ENCODE measurements at places on chromosomes 5 and 9.
A peak's percentile ranks its signal among the peaks of the same experiment; 100 is the strongest.

DNA sequence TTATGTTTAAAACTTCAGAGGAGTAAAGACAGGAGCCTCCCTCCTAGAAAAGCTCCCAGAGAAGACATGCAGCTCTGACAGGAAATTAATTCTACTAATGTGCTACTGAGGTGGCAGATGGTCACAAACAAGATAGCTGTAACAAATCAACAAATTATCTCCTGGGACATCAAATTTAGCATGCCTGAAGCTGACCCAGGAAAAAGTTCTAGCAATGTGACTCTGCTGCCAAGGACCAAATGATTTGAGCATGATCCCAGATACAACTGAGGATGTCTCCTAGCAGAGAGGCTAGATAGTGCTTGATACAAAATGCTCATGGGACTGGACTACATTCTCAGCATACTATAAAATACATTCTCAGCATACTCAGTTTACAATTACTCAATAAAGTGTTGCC lies 413.5 kb upstream of the SMC2 start:
- no peaks in the 10 kb centered on the region for H3K36me3 ChIP-seq
- H3K4me1 ChIP-seq = peaks cover 9% of the 10 kb centered on the region
- H3K4me3 ChIP-seq = no peak overlapping the region
- no peak overlapping the region for H3K27ac ChIP-seq
- DNase-seq = peak; percentile 67
- no peaks in the 10 kb centered on the region for H3K27me3 ChIP-seq

DNA sequence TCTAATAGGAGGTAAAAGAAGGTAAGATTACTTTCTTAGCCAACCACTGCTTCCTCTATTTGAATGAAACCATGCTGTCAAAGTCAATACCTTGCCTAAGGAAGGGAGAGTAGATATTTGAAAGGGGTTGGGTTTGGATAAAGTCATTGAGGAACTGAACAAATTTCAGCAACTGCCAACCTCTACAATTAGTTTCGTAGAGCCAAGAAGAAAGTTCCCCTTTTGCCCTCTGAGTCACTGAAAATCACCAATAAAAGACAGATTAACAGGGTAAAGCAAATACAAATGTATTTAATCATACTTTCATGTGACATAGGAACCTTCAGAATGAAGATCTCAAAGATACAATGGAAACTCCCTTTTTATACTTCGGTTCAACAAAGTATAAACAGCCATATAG lies 615.7 kb downstream of the GABRG2 start:
- H3K4me1 ChIP-seq = peaks cover 3% of the 10 kb centered on the region
- no peak overlapping the region for H3K27ac ChIP-seq
- H3K27me3 ChIP-seq = no peaks in the 10 kb centered on the region
- H3K36me3 ChIP-seq = no peaks in the 10 kb centered on the region

DNA sequence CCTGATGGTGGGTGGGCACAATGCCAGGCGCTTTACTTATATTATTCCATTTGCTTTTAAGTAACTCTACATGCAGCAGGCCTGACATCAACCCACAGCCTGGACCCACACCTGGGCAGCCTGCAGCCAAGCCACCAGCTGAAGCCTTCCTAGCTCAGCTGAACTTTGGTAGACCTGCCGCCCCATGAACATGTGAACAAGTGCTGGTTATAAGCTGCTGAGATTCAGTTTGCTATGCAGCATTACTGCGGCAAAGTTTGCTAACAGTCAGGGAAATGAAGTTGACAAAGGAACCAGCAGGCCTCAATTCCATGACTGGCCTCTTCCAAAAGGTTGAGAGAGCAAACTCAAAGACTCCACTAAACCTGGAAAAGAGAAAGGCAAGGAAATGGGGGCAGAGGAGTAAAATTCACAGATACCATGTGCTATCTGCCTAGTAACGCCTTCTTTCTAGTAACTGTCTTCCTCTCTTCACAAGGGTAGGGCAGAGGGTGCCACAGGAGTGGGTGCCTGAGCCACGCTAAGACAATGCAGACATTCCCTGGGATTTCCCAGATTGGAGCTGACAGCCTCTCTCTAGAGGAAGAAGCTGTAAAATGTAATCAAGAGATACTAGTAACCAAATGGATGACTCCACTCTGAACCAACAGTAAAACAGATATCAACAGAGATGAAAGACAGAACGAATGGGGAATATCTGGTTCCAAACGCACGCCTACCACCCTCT lies 2.9 kb downstream of the BOD1 start:
- H3K36me3 ChIP-seq = peaks cover 48% of the 10 kb centered on the region
- peaks cover 13% of the 10 kb centered on the region for H3K4me1 ChIP-seq
- H3K27me3 ChIP-seq = no peaks in the 10 kb centered on the region
- no peak overlapping the region for H3K4me3 ChIP-seq

DNA sequence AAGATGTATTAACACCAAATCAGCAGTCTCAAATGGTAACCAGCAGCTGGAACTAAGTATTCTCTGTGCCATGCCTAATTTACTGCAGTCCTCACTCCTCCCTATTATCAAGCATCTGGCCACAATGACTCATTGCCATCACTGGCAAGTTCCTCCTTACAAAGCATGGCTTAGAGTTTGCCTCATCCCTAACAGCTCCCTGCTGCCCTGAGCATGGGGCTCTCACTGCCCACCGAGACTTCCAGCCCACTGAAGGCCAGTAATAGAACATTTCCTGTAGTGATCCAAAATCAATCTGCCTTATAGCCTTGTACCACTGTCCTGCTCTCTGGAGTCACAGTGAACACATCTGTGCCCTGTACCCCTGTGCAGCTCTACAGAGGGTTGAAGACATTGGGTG lies 211.9 kb upstream of the TRIM32 start:
- no peaks in the 10 kb centered on the region for H3K27me3 ChIP-seq
- H3K36me3 ChIP-seq = no peaks in the 10 kb centered on the region
- no peak overlapping the region for H3K4me3 ChIP-seq
- peaks cover 32% of the 10 kb centered on the region for H3K4me1 ChIP-seq
- H3K27ac ChIP-seq = no peak overlapping the region

GRCh38 chr5:28473531-28474107 lies 1435.2 kb upstream of the CDH9 start:
- no peaks in the 10 kb centered on the region for H3K27me3 ChIP-seq
- H3K27ac ChIP-seq = no peak overlapping the region
- no peaks in the 10 kb centered on the region for H3K4me1 ChIP-seq
- no peak for DNase-seq
- H3K36me3 ChIP-seq = no peaks in the 10 kb centered on the region

GRCh38 chr5:157864067-157864466 lies 5.1 kb upstream of the CLINT1 start:
- no peak for DNase-seq
- H3K36me3 ChIP-seq = no peaks in the 10 kb centered on the region
- no peaks in the 10 kb centered on the region for H3K27me3 ChIP-seq
- peaks cover 2% of the 10 kb centered on the region for H3K4me1 ChIP-seq
- H3K4me3 ChIP-seq = no peak overlapping the region
- H3K27ac ChIP-seq = no peak overlapping the region

DNA sequence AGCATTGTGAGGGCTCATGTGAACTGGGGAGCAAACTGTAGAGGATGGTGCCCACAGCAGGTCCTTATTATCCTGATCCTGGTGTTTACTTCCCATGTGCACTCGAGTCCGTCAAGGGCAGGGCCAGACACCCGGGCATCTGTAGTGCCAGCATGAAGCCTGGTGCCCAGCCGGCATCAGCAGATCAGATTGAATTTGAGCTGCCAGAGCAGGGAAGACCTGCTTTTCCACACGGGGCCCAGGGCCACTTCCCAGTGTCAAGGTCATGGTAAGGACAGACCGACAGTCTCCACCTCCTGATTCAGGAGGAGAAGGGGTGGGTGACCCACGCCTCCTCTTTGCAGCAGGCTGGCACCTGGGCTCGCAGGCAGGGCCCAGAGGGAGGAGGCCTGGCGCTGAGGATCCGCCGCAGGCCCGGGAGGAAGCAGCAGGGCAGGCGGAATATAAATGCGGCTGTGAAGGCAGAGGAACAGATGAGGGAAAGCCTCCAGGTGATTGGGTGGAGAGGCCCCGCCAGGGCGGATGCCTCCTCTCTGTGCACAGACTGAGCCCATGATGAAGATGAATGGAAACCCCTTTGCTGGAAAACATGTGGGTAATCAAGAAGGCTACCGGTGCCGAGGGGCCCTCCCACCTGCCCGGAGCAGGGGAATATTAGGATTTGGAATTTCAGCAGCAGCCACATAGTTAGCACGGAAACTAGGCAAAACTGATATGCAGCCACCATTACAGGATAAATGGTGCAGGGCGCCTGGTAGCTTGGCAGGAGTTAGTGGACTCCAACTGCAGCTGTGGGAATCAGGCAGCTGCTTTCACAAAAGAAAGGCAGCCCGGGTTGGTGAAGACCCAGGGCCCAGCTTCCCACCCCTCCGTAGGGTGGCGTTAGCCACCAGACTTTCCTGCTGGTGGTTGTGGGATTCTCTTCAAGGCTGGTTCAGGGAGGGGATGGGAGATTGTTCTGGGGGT lies 114.9 kb downstream of the GAPVD1 start:
- H3K27ac ChIP-seq = no peak overlapping the region
- H3K4me3 ChIP-seq = no peak overlapping the region
- peaks cover 9% of the 10 kb centered on the region for H3K4me1 ChIP-seq
- DNase-seq = no peak

- no peaks in the 10 kb centered on the region for H3K36me3 ChIP-seq
- H3K27ac ChIP-seq = no peak overlapping the region
- H3K27me3 ChIP-seq = peaks cover 13% of the 10 kb centered on the region
- H3K4me1 ChIP-seq = peaks cover 3% of the 10 kb centered on the region
- no peak for DNase-seq
Observed at GRCh38 chr9:98652302-98652701, 56.4 kb downstream of the GABBR2 start.

GRCh38 chr9:18608371-18608770 lies 134.4 kb downstream of the ADAMTSL1 start:
- DNase-seq = no peak
- H3K36me3 ChIP-seq = no peaks in the 10 kb centered on the region
- H3K4me1 ChIP-seq = peaks cover 18% of the 10 kb centered on the region
- H3K27me3 ChIP-seq = no peaks in the 10 kb centered on the region
- no peak overlapping the region for H3K4me3 ChIP-seq

DNA sequence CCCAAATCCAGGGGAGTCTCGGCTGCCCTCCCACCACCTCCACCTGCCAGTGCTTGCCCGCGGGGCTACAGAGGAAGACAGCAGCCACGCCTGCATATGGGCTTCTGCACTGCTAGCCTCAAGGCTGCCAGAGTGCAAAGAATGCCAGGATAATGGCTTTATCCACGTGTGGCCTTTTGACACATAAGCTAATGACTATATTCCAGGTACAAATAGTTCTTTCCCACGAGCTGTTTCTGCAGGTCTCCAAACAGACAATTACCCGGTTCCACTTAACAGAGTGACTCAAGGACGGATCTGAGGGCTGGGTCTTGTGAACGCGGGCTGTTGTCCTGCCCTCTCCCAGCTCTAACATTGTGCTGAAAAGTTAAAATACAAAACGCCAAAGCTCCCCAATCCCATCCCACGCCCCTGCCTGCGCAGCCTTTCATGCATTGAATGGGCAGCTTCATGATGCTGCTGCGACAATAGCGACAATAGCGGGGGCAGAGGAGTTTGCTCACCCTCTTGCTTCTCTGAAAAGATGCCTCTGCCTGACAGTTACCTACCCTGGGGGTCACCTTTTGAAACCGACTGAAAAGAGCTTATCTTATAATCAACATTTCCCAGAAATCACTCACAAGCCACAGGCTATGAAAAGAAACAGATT lies 39.1 kb upstream of the MSH3 start:
- H3K4me3 ChIP-seq = no peak overlapping the region
- H3K4me1 ChIP-seq = no peaks in the 10 kb centered on the region
- no peak for DNase-seq
- no peaks in the 10 kb centered on the region for H3K27me3 ChIP-seq

- no peak overlapping the region for H3K4me3 ChIP-seq
- H3K27me3 ChIP-seq = peaks cover 83% of the 10 kb centered on the region
- no peak for DNase-seq
Observed at GRCh38 chr5:176695073-176695472, 47.8 kb downstream of the TSPAN17 start.

GRCh38 chr5:82390088-82390487 lies 111.9 kb upstream of the RPS23 start:
- no peak overlapping the region for H3K27ac ChIP-seq
- no peak overlapping the region for H3K4me3 ChIP-seq
- no peaks in the 10 kb centered on the region for H3K27me3 ChIP-seq

DNA sequence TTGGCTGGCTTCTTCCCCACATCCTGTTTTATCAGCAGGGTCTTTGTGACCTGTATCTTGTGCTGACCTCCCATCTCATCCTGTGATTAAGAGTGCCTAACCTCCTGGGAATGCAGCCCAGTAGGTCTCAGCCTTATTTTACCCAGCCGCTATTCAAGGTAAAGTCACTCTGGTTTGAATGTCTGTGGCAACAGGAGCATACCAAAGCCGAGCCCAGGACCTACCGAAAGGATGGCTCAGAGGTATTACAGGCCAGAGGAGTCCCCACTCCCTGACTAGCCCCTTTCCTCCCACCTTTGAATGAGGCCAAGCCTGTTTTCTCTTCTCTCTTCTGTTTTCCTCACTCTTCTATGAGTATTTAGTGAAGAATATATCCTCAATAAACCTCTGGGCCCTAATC lies 271.3 kb downstream of the OSTF1 start:
- no peaks in the 10 kb centered on the region for H3K36me3 ChIP-seq
- H3K4me3 ChIP-seq = no peak overlapping the region
- DNase-seq = no peak
- no peaks in the 10 kb centered on the region for H3K4me1 ChIP-seq
- H3K27me3 ChIP-seq = no peaks in the 10 kb centered on the region

DNA sequence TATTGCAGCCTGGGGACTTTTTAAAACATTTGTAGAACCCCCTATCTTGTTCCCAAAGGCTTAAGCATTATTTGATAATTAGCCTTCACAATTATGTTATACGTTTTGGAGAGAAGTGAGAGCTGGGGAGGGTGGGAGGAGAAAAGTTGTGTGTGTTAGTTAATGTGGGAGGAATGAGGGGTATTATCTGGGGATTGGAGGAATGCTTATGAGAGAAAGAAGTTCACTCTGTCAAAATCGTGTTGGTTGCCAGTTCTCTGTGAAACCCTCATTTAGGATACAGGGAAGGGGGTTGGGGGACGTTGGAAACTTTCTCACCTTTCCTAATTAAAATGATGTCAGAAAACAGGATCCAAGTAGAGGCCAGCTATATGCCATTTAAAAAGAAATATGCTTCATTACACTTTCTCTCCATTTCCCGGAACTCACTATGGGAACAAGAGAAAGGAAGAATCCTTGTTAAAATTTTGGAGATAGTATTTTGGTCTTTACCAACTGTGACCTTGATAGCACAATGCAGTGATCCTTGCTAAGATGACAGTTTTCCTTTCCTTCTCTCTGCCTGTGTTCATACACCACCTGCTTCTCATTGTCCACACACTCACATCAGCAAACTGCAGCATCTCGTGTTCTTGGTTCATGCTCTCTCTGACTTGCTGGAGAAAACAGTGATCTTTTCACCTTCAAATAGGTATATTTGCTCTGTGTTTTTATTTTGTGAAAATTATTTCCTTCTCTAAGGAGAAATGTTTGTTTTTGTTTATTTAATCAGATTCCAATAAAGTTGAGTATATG lies 336.7 kb upstream of the CLINT1 start:
- no peak overlapping the region for H3K4me3 ChIP-seq
- no peaks in the 10 kb centered on the region for H3K27me3 ChIP-seq
- H3K36me3 ChIP-seq = no peaks in the 10 kb centered on the region
- H3K27ac ChIP-seq = peak overlapping the region; percentile 82
- DNase-seq = peak; percentile 77
- peaks cover 16% of the 10 kb centered on the region for H3K4me1 ChIP-seq
